Left kidney (tissue), 8 donors: ENCODE measurements at places on chromosomes 13 and 19. TPM values are rescaled to one million over a fixed set of nuclear protein-coding genes. Genes with fewer than 3 reads are reported as not detected.

BEST2 gene
- polyA plus RNA-seq: 0.23 TPM

KIR2DL3 gene
- not detected for polyA plus RNA-seq

ZNF568 gene
- polyA plus RNA-seq: 28.0 TPM

C19orf85 gene
- not detected for polyA plus RNA-seq

SIX5 gene
- 12.2 TPM for polyA plus RNA-seq

- DNase-seq: no peak
Measured at GRCh38 chr19:2138061-2138728, 13.2 kb downstream of the AP3D1 start.

- DNase-seq: no peak
Measured at GRCh38 chr13:113542751-113543424, 41.7 kb upstream of the TFDP1 start.

DNA sequence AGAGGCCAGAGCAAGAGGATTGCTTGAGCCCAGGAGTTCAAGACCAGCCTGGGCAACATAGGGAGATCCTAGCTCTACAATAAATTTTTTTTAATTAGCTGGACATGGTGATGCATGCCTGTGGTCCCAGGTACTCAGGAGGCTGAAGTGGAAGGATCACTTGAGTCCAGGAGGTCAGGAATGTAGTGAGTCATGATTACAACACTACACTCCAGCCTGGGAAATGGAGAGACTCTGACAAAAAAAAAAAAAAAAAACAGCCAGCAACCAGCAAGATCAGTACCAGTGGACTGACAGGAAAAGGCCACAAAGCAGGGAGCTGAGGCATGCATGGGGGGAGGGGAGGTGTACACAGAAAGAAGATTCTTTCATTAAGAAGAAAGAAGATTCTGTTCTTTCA, 52.7 kb upstream of the RFXAP start:
- DNase-seq: no peak

GRCh38 chr13:95296326-95296925, 4.8 kb downstream of the ABCC4 start:
- DNase-seq: no peak

DNA sequence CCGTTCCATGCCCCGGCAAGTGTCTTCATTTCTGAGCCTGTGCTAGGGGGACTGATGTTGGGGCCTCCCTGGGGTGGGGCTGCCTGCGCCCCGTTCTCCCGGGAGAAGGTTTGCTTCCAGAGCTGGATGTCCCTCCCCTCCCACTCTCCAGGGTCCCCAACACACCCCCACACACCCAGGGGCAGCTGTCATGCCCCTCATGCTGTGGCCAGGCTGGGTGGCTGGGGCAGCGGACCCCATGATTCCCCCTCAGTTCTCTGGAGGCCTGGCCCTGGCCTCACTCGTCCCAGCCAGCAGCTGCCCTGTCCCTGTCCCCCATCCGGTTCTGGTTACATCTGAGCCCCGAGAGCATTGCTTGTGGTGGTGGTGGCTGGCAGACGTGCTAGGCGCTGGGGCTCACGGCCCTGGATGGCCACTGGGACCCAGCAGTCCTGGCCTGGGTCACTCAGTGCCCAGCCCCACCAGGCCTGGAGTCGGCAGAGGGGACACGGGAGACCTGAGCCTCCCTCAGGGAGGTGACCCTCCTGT, 184.8 kb downstream of the KDM4B start:
- DNase-seq: no peak
